Stimulated activated CD4-positive, alpha-beta T cell treated with anti-CD3 and anti-CD28 coated beads, TNF-alpha, amount 100 ng/mL, for 4 hours (primary cell): ENCODE measurements at places on chromosomes 5 and 9.
A peak's percentile ranks its signal among the peaks of the same experiment; 100 is the strongest.

DNA sequence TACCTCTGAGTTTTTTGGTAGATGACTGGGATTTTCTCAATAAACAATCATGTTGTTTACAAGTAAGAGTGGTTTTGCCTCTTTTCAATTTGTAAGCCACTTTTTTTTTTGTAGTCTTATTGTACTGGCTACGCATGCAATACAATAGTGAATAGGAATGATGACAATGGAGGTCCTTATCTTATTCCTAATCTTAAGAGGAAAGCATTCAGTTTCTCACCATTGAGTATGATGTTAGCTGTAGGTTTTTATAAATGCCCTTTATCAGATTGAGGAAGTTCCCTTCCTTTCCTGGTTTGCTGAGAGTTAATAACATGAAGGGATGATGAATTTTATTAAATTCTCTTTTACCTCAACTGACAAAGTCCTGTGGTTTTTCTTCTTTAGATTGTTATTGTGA lies 155.2 kb downstream of the ADAMTSL1 start:
- no peak for DNase-seq

- DNase-seq, result no peak
These were observed 62.3 kb downstream of the RAPGEF1 start for GRCh38 chr9:131677444-131678180.

- no peak for DNase-seq
These were observed 143.0 kb downstream of the CAVIN4 start for GRCh38 chr9:100720922-100721321.

GRCh38 chr5:74336297-74336696 lies 304.2 kb downstream of the ENC1 start:
- no peak for DNase-seq

DNA sequence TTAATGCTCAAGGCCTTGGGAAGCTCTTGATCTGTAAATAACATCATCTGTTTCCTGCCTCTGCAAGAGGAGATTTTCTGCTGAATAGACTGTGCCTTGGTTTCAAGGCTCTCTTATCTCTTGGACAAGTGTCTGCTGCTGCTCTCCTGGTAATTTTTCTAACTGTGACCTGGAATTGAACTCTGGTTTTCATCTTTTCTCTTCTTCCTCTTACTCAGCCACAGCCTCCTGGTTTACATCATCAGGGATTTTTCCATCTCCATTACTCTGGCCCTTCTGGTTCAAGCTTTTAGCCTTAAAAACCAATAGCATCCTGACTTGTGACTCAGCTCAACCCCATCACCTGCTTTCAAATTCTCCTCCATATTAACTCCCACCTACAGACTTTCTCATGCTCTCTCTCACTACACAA lies 49.6 kb upstream of the ITGA1 start:
- DNase-seq, result no peak

- DNase-seq, result no peak
These were observed 94.1 kb upstream of the SNX2 start for GRCh38 chr5:122680623-122681350.

- DNase-seq, result no peak
These were observed 352.3 kb downstream of the PTPRD start for GRCh38 chr9:10260501-10260900.

GRCh38 chr9:133234577-133235322 lies 25.7 kb upstream of the OBP2B start:
- no peak for DNase-seq

- DNase-seq, result no peak
These were observed 11.5 kb downstream of the GPBP1 start for GRCh38 chr5:57185313-57185712.

GRCh38 chr5:129770024-129770820 lies 22.3 kb downstream of the MINAR2 start:
- DNase-seq, result no peak

GRCh38 chr5:101534491-101535110 lies 631.5 kb upstream of the ST8SIA4 start:
- no peak for DNase-seq

- no peak for DNase-seq
These were observed 91.5 kb upstream of the DNAH5 start for GRCh38 chr5:14035859-14036503.

- DNase-seq, result no peak
These were observed 91.9 kb upstream of the RASEF start for GRCh38 chr9:83154821-83155220.

DNA sequence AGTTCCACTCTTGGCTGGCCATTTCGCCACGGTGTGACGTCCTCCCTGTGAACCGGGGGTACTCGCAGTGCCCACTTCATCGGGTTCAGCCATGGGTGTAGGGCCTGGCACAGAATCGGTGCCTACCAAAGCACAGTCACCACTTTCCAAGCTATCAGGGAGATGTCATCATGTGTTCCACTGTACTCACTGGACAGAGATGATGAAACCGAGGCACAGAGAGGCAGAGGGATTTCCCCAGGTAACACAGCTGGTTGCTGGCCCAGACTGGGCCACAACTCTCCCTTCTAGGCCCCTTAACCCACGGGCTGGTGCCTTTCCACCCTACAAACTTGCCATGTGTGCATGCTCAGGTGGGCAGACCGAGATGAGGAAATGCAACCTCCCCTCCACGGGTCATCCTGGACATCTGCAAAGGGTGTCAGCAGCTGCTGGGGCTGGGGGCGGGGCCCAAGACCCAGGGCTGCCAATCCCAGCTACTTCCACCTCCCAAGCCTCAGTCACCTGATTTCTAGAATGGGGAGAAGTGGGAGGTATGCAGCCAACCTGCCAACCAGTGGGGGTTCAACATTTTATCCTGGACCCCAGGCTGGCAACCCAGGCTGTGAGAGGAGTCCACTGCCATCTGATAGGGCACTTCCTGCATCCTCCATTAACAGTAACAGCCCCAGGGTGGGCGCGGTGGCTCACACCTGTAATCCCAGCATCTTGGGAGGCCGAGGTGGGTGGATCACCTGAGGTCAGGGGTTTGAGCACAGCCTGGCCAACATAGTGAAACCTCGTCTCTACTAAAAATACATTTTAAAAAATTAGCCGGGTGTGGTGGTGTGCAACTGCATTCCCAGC lies 893 bp upstream of the SH2D3C start:
- peak; percentile 53 for DNase-seq

DNA sequence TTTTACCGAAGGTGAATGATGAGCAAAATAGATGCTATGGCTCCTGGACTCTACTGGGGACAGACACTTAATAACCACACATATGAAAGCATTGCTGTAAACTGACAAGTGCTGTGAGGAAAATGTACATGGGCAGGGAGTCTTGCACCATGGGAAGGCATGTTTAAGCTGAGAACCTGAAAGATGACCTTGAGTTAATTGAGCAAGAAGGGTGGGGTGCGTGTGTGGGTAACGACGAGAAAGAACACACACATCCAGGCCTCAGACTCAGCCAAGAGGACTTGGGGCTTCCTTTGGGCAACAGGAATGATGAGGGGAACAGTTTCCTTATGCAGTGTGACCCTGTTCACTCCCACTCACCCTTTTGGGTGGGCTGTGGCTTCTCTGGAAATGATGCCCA lies 73.1 kb downstream of the HSPA4 start:
- DNase-seq, result no peak

- no peak for DNase-seq
These were observed 41.5 kb upstream of the ANKH start for GRCh38 chr5:14913096-14913495.

DNA sequence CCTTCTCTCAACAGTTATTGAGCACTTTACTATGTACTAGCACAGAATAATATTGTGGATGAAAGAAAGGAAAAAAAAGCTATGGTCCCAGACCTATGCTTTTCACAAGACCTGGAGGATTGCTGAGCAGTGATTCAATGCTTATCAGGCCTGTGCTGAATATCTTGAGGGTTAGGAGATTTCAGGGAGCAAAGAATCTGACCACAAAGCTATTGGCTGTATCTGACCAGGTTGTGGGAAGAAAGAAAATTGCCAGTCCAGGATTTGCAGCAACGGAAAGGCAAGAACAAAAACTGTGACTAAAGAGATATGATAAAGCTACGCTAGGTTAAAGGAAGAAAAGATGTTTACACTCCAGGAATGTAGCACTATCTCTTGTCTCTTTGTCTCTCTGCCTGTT lies 14.9 kb upstream of the MACIR start:
- no peak for DNase-seq
